Activated CD4-positive, alpha-beta T cell treated with anti-CD3 and anti-CD28 coated beads for 24 hours (primary cell): ENCODE measurements at places on chromosomes 5 and 9.
A peak's percentile ranks its signal among the peaks of the same experiment; 100 is the strongest.

DNA sequence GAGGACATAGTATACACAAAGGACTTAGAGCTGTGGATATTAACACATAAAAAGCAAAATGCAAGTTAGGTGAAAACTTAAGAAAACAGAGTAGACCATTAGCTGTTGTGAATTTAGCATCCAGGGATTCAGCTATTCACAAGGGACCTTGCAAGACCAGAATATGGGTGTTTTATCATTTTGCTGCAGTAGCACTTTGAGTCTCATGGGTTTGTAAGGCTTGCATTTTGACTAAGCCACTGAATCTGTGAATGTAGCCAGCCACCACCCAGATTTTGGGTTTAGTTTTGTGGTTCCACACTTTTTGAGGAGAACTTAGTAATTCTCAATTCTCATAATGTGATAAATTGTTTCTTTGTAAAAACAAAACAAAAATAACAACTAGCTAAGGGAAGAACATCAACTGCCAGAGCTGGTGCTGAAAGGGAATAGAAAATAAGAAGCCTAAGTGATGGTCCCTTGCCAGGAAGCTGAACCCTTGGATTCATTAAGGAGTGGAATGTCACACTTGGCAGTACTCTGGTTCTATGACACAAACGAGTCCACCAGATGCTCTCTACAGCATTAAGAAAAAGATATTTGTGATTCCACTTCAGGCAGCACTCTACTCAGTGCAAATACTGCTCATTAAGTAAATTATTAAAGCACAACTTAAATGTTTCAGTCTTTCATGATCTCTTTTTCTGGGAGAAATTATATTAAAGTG, 557.4 kb upstream of the ZNF462 start:
- DNase-seq: no peak

GRCh38 chr9:88725300-88726019, 190.5 kb downstream of the NXNL2 start:
- no peak for DNase-seq

- DNase-seq: no peak
These were observed 46.8 kb downstream of the NSUN2 start for GRCh38 chr5:6585939-6586646.

- peak; percentile 38 for DNase-seq
These were observed 118.6 kb downstream of the SPEF2 start for GRCh38 chr5:35736280-35736679.

- DNase-seq: no peak
These were observed 18.1 kb upstream of the ZNF484 start for GRCh38 chr9:92895812-92896436.
